ENCODE measurements at places on chromosomes 5 and 9.
A peak's percentile ranks its signal among the peaks of the same experiment; 100 is the strongest.

DNA sequence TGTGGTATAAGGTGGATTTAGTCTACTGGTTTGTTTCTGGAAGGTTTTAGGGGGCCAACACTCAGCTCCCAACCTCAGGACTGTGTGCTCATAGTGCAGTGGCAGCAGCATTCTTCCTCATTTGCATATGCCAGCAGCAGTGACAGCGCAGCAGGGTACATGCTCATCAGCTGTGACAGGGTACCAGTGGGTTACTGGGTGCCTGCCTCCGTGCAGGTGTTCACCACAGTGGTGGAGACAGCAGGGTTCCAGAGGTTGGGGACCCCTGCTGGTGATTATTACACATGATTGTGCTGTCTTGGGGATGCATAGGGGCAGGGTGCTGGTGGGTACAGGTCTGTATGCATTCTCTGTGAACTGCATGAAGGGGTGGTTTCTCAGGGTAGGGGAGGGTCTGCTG, 45.5 kb upstream of the IFNE start:
- DNase-seq = no peak

DNA sequence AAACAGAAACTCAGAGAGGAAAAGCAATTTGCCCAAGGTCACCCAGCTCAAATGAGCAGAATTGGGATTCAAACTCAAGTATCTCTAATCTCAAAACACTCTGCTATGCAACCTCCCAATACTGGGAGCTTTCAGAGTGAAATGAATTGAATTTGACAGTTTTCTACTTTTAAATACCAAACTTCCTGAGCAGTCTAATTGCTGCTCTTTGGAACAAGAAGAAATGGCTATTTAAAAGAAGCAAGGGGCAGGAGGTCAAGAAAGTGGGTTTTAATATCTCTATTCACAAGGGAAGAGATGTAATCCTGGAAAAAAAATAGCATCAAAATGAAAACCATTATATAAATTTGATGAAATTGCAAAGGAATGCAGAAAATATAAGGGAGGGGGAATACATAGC, 142.6 kb downstream of the INSYN2B start:
- no peak for DNase-seq

DNA sequence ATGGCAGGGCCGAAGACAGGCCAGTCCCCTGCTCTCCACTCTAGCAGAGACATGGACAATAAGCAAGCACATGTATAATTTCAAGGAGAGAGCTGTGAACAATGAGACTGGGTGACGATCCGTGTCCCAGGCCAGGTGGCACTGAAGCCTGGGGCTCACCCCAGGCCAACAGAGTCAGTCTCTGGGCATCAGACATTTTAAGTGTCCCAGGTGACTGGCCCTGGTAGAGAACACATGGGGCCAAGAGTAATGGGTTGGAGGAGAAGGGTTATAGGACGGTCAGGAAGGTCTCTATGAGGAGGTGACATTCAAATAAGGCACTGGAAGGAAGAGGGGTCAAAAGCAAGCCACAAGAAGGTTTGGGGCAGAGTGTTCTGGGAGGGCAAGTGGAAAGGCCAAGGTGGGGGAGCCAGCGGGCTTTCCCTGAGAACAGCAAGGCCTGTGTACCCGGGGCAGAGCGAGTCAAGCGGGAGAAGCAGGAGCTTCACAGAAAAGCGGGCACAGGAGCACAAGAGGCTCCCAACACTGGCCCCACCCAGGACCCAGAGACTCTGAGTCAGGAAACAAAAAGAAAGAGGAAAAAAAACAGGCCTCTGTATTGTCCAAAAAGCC, 1.1 kb upstream of the AKNA start:
- DNase-seq = no peak

DNA sequence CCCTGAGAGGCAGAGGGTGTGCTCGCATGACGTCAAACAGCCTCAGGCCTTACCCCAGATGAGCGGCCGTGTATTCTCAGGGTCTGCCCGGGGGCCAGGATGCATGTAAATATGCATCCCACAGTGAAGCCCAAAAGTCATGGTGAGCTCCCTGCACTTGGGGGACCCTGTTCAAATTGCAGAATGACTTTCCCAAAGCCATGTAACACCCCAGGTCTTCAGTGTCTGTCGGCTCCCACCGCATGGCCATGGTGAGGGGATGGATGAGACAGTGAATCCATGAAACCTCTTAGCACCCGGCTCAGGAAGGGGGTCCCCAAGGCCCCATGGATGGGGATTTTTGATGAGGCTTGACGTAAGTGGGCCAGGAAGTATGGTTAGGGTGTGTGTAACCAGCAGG, 9.3 kb upstream of the COL5A1 start:
- no peak for DNase-seq

GRCh38 chr5:56512313-56512996, 279.3 kb upstream of the ANKRD55 start:
- peak; percentile 6 for DNase-seq

DNA sequence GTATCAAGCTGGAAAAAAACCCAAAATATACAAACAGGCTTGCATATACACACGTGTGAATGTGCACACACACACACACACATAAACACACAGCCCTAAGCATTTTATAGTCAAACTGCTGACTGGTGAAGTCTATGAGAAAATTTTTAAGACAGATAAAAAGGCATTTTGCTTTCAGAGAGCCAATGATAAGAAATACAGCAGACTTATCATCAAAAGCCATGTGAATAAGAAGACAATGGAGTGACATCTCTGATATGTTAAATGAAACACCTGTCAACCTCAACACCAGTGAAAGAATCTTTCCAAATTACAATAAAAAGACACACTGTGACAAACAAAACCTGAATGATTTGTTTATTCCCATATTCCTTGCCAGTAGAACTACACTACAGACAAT, 233.3 kb downstream of the CDH9 start:
- no peak for DNase-seq

DNA sequence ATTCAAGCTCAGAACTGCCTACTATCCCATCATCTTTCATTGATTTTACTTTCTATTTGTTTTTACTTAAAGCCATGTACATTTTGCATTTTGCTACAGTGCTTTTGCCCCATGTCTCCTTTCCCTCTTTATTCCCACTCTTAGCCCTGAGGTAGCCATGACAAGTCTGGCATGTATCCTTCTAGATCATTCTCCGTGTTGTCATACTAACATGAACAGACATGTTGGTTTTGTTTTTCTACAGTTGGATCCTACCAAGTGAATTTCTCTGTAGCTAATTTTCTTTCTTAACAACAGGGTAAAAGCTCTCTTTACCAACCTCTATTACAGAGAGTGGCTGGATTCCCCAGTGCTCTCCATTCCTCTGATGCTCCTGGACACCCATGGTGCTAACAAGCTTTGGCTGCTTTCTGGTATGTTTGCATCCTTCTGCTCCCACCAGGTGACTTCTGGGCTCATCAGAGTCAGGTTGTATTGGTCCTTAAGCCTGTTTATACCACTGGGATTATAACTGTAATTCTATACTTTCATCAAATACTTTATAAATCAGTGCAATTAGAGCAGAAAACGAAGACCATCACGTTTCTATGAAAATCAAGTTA, 38.8 kb upstream of the BOD1 start:
- no peak for DNase-seq

DNA sequence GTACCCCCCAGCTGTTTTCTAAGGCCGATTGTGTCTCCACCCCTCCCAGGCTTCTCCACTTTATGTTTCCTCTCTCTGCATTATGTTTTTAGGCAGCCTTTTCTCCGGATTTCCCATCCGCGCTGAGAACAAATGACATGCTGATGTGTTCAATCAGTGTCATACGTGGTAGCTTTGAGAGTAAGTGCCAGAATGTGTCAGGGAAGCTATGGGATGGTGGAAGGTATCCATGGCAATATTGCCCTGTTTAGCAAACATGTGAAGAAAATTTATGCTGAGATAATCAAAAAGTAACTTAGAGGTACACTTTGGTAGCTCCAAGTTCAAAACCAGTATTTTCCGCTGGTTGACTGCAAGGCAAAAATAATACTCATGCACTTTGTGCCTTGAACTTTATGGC, 36.6 kb upstream of the LECT2 start:
- no peak for DNase-seq

GRCh38 chr9:116873937-116874914, 187.1 kb downstream of the TRIM32 start:
- no peak for DNase-seq

DNA sequence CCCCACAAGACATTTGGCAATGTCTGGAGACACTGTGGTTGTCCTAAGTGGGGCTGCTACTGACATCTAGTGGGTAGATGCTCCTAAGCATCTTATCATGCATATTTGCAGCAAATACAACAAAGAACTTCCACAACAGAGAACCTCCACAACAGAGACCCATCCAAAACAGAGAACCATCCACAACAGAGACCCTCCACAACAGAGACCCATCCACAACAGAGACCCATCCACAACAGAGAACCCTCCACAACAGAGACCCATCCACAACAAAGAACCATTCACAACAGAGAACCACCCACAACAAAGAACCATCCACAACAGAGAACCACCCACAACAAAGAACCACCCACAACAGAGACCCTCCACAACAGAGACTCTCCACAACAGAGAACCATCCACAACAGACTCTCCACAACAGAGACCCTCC, 32.8 kb downstream of the ARPC5L start:
- peak; percentile 50 for DNase-seq

DNA sequence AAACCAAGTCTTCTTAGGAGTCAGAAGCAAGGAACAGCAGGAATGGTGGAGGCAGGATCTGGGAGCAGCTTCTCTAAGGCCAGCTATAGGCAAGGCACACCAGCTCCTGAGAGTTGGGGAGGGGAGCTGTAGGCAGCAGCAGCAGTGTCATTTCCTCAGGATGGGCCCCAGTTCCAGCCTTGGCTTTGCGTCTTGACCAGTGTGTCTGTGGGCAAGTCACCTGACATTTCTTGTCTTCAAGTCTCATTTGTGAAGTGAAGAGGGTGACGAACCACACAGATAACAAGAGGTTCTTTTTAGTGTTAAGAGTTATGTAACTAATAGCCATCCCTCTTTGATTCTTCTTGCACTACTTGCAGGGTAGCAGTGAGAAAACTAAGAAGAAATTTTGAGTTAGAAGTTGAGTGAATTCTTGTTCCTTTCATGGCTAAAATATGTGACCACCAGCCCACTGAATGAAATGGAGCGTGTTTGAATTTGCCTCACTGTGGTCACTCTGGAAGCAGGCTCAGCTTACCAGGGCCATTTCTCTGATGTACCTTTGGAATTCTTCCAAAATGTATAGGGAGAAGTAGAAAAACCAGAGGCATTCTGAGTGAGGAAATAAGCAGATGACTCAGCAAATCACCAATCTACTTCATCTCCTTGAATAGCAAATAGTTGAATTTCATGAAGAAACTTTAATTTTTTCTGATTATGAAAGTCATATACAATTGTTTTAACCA, 42.4 kb downstream of the RHOBTB3 start:
- no peak for DNase-seq

DNA sequence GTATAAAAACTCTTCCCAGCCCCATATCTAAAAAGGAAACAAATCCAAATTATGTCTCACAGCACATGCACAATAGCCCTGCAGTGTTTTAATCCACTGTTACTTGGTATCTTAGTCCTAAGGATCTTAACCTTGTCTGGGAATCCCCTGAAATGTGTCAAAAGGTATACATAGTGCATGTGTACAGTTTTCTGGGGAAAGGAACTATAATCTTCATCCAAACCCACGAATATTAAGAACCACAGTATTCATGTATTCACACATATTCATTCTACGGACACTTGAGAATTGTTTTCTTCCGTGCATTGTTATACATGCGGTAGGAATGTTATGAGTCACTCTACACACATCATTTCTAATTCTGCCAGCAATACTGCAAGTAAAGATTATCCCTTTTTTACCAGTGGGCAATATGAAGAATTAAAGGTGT, 47.8 kb upstream of the SNX2 start:
- DNase-seq = peak; percentile 31

- no peak for DNase-seq
Measured at GRCh38 chr5:144504929-144505577, 334.4 kb downstream of the KCTD16 start.

GRCh38 chr5:134130239-134130945, 15.9 kb downstream of the TCF7 start:
- no peak for DNase-seq

DNA sequence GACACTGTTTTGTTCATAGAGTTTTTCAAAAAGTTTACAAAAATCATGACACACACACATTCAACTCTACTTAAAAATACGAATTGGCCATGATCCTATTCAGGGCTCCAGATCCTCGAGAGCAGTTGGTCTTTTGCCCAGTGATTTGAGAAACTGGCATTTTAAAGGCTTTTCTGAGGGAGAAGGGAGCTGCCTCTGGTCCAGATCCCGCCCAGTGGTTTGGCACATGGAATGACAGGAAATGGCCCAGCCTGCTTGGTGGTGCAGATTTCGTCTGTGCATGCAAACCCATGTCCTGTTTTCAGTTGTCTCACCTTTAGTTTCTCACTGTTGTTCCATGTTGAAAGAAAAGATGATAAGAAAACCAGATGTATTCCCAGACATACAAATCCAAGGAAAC, 3.6 kb downstream of the CAMK4 start:
- no peak for DNase-seq

GRCh38 chr5:141761-142160, 49.5 kb upstream of the LRRC14B start:
- DNase-seq = no peak

GRCh38 chr9:88605512-88606362, 70.8 kb downstream of the NXNL2 start:
- DNase-seq = no peak

DNA sequence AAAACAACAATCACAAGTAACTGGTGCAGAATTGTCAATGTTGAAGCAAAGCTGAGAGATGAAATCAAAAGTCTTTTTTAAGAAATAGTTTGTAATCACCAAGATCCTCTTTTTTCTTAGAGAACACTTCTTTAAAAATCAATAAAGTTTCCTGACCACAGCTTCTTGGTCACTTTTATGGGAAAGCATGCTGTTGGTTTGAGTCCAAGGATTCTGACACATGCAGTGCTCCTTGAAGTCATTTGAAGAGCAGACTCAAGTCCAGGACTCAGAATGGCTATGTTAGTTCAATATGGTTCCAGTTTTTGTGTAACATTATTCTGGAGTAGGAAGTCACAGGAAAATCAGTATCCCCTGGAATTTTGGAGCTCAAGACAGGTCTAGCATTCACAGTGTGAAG, 480.6 kb downstream of the NR2F1-AS1 start:
- DNase-seq = no peak

DNA sequence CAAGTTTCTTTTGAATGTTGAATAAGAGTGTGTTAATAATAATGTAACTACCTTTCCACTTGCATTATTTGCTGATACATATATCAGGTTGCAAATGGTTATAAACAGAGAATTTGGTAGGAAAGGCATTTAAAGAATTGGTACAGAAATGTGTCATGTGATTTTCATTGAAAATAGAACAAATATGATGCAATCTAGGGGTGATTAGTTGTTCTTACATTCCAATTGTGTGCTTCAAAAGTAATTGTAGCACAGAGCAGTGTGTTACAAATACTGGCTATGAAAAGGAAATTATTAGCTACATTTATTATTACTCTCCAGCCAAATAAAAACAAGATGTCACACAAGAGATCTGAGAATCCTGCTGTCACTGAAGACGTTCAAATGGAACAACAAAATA, 61.8 kb upstream of the PRDM9 start:
- DNase-seq = no peak

- DNase-seq = peak; percentile 93
Measured at GRCh38 chr9:127783111-127784008, 2.5 kb upstream of the CDK9 start.

GRCh38 chr5:20446121-20446520, 458.1 kb upstream of the CDH18 start:
- DNase-seq = no peak

Data from activated CD4-positive, alpha-beta T cell treated with anti-CD3 and anti-CD28 coated beads, Interleukin-10, Interleukin-2, amounts not matched to agents 100 ng/mL and 50 ng/mL, durations not matched to agents 16 hours and 8 hours (primary cell).